ENCODE measurements at places on chromosomes 7 and 10.

- no peak for DNase-seq
These were observed 61.7 kb upstream of the CNTNAP2 start for GRCh38 chr7:146054909-146055308.

- no peak for DNase-seq
These were observed 144.5 kb upstream of the YAE1 start for GRCh38 chr7:39421661-39422060.

- DNase-seq = peak; percentile 30
These were observed 9.1 kb upstream of the TMEM236 start for GRCh38 chr10:17742918-17743317.

- DNase-seq = no peak
These were observed 181.4 kb upstream of the TNS3 start for GRCh38 chr7:47763063-47763974.

GRCh38 chr10:43254199-43254730, 12.6 kb downstream of the RASGEF1A start:
- DNase-seq = no peak

DNA sequence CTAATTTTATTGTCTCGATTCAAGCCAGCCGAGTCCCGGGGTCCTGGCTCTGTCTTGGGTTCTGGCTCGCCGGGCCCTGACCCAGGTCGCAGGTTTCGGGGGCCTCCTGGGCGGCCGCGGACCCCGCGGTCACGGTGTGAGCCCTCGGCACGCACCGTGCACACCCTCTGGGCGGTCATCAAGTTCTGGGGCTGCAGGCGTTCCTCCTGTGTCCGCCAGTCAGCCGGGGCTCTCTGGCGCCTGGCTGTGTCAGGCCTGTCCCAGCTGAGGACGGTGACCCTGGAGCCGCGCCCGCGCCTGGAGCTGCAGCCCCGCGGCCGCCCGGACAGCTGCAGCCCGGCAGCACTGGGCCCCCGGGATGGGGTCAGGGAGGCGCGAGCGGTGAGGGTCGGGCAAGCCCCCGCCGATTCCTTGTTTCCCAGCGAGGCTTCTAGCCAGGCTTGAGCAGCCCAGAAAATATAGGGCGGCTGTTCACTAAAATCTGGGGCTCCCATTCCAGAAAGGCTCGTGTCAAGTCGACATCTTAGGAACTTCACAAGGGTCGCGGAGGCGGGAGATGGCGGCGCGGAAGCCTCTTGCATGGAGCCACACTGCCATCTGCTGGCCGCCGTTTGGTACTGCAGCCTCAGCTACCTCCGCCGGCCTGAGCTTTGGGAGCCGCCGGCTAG, 4.2 kb upstream of the HOXA7 start:
- peak; percentile 70 for DNase-seq

GRCh38 chr10:128064970-128065580, 61.1 kb downstream of the MKI67 start:
- no peak for DNase-seq

DNA sequence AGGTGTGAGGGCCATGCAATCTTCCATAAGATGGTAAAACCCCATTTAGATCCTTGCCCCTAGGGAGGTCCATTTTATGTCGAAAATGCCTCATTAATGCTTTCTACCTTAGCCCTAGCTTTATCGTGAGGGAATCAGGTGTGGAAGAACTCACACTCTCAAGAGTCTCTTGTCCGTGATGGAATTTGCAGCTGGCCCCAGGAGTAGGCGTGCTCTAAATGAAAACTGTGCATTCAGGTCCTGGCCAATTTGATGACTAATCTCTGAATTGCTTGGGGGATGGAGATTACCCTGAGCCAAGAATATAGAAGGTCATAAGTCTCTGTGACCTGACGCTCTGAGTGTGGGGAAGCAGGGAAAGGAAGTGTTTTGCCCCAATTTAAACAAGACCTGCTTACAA, 6.6 kb downstream of the C10orf90 start:
- DNase-seq = no peak

DNA sequence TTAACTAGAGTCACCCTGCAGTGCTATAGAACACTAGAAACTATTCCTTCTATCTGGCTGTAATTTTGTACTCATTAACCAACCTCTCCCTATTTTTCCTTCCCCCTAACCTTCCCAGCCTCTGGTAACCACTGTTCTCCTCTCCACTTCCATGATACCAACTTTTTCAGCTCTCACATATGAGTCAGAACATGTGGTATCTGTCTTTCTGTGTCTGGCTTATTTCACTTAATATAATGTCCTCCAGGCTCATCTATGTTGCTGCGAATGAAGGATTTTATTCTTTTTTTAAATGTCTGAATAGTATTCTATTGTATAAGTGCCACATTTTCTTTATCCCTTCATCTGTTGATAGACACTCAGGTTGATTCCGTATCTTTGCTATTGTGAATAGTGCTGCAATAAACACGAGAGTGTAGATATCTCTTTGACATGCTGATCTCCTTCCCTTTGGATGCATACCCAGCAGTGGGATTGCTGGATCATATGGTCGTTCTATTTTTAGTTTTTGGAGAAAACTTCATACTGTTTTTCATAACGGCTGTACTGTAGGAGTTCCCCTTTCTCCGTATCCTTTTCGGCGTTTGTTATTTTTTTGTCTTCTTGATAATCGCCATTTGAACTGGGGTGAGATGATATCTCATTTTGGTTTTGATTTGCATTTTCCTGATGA, 101.4 kb downstream of the FAM107B start:
- DNase-seq = no peak

DNA sequence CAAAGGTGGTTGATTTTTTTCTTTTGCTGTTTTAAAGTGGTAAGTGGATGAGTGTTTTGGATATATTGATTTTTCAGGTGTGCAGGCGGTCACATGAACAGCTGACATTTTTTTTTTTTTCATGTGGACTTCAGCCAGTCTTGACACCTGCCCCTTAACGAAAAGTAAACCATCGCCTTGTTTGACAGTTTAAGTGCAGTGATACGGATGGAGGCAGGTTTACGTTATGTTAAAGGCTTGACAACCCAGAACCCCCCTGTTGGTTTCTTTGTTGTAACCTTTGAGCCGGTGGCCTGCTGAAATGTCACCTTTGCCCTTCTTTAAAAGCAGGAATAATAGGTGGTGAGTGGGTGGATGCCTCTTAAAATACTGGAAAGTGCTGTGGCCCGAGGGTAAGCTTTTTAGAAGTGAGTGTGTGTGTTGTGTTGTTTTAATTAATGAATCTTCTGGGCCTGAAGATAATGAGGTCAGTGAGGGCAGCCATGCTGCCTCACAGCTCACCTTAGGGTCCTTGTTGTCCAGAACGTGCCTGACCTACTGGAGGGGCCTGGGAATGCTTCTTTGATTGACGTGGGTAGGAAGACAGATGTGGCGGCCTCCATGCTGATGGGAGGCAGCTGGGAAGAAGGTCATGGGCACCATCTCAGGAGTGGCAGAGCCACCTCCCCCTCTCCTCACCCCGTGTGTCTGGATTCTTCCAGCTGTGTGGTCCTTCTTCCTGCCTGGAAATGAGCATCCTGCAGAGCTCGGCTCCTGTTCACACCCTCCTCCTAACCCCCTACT, 69.8 kb downstream of the TCF7L2 start:
- DNase-seq = no peak

DNA sequence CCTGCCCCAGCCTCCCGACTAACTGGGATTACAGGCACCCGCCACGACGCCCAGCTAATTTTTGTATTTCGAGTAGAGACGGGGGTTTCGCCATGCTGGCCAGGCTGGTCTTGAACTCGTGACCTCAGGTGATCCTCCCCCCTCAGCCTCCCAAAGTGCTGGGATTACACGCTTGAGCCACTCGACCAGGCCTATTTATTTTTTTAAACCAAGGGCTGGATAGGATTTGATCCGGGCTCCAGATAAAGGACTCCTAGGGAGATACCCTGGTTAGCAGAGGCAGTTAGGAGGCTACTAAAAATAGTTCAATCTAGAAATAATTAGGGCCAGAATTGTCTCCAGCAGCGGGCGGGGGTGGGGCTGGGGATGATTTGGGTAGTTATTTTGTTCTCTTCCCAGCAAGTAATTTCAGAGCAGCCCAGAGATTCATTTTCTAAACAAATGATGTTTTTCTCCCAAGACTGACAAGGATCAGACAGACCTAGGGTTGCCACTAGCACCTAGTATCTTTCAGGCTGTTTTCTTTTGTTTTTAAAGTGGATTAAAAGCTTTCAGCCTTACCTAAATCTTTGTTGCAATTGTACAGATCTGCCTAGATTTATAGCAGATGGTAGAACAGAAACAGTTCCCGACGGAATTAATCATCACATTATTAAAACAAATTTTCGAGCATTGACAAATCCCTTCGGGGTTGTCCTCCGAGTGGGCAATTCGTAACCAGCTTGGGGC, 859 bp upstream of the SMC3 start:
- DNase-seq = no peak

- no peak for DNase-seq
These were observed 184.2 kb downstream of the PRPF18 start for GRCh38 chr10:13770760-13771493.

DNA sequence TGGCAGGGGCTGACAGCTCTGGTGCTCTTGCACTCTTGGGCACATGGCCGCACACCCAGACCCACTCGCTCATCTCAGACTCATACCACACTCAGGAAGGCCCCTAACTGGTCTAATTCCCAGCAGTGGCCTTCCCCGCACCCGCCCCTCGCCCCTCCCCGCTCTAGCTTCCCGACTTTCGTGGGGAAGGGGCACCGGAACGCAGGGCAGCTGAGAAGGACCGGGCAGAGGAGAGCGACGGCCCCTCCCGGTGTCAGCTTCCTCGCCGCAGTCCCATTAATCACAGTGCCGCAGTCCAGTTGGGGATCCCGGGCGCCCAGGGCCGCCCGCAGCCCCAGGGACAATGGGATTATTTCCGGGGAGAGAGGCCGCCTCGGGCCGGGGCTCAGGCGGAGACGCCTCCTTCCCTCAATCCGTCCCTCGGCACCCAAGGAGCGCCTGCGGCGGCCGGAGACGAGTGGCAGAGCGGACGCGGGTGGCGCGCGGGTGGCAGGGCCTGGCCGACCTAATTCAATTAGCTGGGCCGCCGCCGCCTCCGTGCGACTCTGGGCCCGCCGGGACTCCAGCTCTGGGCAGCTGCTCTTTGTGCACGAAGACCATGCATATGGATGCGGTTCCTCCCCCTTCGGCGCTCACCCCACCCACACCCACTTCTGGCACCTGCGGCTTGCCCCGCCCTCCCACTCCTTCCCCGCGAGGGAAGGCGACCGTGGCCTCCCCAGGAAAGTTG, 7.8 kb upstream of the TLX1 start:
- no peak for DNase-seq

GRCh38 chr10:123967626-123968243, 76.1 kb upstream of the CPXM2 start:
- no peak for DNase-seq

- peak; percentile 91 for DNase-seq
These were observed 64.4 kb upstream of the PDGFA start for GRCh38 chr7:584122-584465.

DNA sequence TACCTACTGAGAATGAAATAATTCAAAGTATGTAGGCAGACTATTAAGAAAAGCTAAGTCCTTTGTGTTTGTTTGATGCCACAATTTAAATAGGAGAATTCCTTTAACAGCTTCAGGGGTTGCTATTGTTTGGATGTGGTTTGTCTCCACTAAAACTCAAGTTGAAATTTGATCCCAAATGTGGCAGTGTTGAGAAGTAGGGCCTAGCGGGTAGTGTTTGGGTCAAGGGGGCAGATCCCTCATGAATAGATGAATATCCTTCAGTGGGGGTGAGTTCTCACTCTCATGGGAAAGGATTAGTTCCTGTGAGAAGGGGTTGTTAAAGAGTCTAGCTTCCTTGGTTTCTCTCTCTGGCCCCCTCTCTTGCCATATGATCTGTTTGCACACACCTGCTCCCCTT, 97.0 kb downstream of the HGF start:
- no peak for DNase-seq

- DNase-seq = no peak
These were observed 63.4 kb downstream of the HPSE2 start for GRCh38 chr10:99172128-99172738.

- DNase-seq = no peak
These were observed 41.1 kb upstream of the STMP1 start for GRCh38 chr7:135620980-135621850.

- no peak for DNase-seq
These were observed 53.3 kb upstream of the PPIF start for GRCh38 chr10:79293841-79294581.

DNA sequence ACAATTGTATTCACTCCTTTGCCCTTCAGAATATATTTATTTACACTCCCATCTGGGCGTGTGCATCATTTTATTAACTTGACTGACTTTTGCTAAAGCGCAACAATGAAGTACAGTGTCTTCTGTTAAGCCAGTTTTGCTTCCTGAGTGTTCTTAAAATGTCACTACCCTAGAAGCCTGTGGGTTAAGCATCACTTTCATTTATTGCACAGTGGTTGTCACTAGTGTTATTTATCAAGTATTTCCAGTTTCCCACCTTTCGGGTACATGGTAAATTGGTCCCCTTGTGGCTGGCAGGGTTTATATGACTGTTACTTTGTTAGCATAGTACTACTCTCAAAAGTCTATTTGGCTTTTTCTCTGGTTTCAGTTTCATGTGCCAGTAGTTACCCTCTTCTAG, 3.3 kb downstream of the HILPDA start:
- DNase-seq = no peak

GRCh38 chr7:92002720-92003119, 62.1 kb downstream of the AKAP9 start:
- no peak for DNase-seq

DNA sequence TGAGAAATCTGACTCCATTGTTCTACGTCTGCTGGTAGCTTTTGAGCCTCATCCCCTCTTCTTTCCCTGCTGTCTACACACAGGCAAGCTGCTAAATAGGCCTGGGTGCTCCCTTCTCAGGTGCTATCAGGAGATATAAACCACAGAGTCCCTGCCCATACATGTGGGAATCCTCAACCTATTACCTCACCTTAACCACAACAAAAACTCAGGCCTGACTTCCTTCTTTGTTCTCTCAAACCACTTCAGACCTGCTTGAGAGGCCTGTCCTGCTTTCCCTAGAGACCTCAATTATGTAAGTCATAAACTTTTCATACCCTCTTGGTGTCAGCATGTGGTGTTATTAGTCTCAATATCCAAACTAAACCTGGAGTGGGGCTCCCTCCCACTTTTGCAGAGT, 75.0 kb upstream of the MAGI2 start:
- no peak for DNase-seq

DNA sequence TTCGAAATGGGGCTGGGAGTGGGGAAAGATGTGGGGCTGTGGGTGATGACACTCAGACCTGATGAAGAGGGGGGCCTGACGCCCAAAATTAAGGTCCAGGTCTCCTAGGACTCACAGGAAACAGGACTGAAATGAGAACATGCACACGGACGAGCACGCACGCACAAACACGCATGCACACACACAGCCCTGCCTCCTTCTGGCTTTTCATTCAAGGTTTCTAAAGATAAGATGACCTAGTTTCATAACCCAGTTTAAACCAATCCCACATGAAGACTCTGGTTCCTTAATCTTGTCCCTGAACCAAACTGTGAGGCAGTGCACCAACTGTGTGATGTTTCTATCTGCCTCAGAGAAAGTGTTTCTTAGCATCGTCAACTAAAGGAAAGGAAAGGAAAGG, 162.0 kb downstream of the DGKI start:
- no peak for DNase-seq

GRCh38 chr7:101605611-101606497, 23.2 kb downstream of the MYL10 start:
- DNase-seq = no peak

GRCh38 chr10:59393349-59393748, 31.0 kb upstream of the FAM13C start:
- DNase-seq = no peak
